ENCODE measurements at places on chromosomes 5 and 9.
A peak's percentile ranks its signal among the peaks of the same experiment; 100 is the strongest.

GRCh38 chr5:103638979-103639378 lies 76.4 kb upstream of the NUDT12 start:
- DNase-seq: no peak

GRCh38 chr9:116165912-116166311 lies 12.3 kb downstream of the PAPPA start:
- DNase-seq: no peak

GRCh38 chr5:87524217-87524616 lies 111.5 kb upstream of the CCNH start:
- no peak for DNase-seq

GRCh38 chr5:14143841-14144585 lies 871 bp downstream of the TRIO start:
- DNase-seq: peak; percentile 66

DNA sequence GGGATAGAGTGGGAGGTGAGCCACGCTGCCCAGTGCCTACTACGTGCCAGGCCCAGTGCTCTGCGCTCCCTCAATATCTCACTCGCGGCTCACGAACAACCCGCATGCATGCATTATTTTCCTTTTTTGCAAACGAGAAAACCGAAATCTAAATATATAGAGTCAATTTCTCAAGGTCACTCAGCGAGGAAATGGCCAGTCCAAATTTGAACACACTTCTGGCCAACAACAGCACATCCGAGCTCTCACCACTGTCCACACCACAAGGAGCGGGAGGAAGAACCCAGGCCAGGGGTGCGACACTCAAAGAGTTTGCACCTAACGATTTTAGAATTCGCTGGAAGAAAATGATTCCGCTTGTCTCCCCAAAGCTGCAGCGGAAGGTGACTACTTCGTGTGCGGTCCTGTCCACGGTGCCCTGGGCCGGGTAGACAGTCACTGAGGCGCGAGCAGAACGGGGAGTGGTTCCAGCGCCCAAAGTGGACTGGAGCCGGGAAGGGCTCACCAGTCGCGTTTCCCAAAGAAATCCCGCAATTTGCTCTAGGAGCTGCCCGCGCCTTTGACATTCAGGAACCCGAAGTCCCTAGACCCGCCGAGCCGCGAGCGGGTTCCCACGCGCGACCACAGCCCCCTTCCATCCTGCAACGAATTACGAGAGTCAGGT lies 1.1 kb upstream of the TLX3 start:
- peak; percentile 9 for DNase-seq

- no peak for DNase-seq
These were observed 18.9 kb upstream of the RASEF start for GRCh38 chr9:83081846-83082245.

- no peak for DNase-seq
These were observed 164.6 kb upstream of the PPP1R2B start for GRCh38 chr5:156685481-156685880.

- DNase-seq: no peak
These were observed 120.4 kb upstream of the RFX3 start for GRCh38 chr9:3646226-3646625.

DNA sequence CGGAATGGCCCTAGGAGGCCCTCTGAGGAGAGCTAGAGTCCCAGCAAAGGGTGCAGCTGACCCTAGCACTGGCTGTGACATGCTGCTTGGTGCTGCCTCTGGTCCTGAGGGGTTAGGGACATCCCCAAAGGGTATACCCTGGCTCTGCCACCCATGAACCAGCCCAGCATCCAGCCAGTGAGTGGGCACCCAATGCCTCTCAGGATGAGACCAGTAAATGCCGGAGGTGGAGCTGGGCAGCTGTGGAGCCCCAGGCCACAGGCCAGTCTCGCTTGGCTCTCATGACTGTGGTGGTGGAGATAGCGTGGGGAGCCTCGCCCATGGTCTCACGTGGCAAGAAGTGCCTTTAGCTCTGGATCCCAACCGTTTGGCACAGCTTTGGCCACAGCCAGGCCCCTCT lies 3.7 kb upstream of the CEL start:
- DNase-seq: no peak

- peak; percentile 78 for DNase-seq
These were observed 778 bp downstream of the TRIM41 start for GRCh38 chr5:181223729-181224389.

GRCh38 chr9:109254317-109254716 lies 66.5 kb downstream of the EPB41L4B start:
- DNase-seq: peak; percentile 14

- DNase-seq: peak; percentile 7
These were observed 27.7 kb downstream of the AUH start for GRCh38 chr9:91334053-91334452.

- DNase-seq: no peak
These were observed 237.9 kb downstream of the MAN2A1 start for GRCh38 chr5:109927639-109928038.

DNA sequence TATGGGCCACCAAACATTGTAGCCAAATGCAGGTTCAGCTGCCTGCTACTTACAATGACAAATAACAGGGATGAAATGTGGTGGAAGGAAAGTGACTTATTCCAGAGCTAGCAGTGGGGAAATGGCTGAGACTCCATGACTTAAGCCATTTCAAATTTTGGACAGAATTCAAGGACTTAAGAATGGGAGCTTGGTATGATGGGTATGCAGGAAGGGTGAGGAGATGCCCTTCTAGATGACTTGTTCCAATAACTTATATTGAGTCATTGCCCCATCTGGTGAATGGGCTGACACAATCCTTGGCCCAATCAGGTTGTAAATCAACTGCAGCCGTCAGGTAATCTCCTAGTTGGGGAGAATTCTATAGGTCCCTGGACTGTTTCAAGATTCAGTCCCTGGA lies 230.7 kb upstream of the SGCD start:
- DNase-seq: peak; percentile 12

GRCh38 chr9:82791692-82792091 lies 271.2 kb downstream of the RASEF start:
- DNase-seq: no peak

GRCh38 chr5:30436691-30437090 lies 756.8 kb upstream of the CDH6 start:
- DNase-seq: no peak

- no peak for DNase-seq
These were observed 83.1 kb upstream of the FBXW11 start for GRCh38 chr5:172089298-172090117.

DNA sequence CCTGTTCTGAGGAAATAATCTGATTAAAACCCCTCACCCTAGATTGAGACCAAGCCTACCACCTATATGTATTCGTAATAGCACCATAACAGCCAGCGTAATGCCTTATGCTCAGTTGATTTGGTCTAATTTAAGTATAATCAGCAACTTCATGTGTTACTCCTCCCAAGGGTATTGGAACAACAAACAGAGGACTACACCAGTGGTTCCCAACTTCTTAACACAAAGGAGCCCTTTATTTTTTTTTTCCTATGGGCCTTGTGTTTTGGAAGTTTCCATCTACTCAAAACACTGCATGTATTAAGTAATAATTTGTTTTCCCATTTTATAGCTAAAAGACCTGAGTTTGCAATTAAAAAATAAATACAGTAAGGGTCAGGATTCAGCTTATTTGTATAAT lies 140.7 kb downstream of the ADAMTSL1 start:
- no peak for DNase-seq

GRCh38 chr9:122056484-122056883 lies 36.6 kb downstream of the TTLL11 start:
- DNase-seq: peak; percentile 51

DNA sequence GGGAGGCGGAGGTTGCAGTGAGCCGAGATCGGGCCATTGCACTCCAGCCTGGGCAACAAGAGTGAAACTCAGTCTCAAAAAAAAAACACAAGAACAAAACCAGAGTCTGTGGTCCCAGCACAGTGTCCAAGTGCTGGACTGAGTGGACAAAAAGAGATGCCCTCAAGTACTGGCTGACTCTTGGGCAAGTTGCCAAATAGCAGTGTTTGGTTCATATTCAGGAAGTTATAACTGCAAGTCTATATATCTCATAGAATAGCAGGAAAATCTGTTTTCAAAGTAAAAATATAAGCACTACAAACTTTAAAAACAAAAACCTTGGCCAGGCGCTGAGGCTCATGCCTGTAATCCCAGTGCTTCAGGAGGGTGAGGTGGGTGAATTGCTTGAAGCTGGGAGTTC lies 7.3 kb downstream of the HABP4 start:
- no peak for DNase-seq

GRCh38 chr9:19161257-19162025 lies 34.1 kb upstream of the PLIN2 start:
- DNase-seq: peak; percentile 35

GRCh38 chr5:17406423-17406838 lies 91.6 kb upstream of the TAF11L2 start:
- no peak for DNase-seq

DNA sequence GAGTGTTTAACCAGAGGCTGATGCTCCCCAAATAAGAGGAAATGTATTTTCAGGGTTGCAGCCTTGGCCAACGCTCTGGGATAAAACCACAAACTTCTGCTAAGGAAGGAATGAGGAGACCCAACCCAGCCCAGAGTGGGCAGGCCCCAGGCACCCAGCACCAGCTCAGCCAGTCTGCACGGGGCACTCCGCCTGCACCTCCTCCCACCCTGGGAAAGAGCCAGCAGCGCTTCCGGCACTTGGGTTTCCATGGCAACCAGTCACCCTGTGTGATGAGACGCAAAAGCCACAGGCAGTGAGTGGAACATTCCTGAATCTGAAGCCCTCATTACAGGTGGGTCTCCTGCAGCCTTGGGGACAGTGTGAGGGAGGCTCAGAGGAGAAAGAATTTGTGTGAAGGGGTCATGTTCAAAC lies 85.2 kb upstream of the ZBTB43 start:
- peak; percentile 96 for DNase-seq

- no peak for DNase-seq
These were observed 32.3 kb downstream of the SH3GLB2 start for GRCh38 chr9:128995791-128996190.

- no peak for DNase-seq
These were observed 2.9 kb downstream of the STXBP1 start for GRCh38 chr9:127614961-127615360.

GRCh38 chr5:66647146-66647856 lies 51.1 kb downstream of the MAST4 start:
- peak; percentile 62 for DNase-seq

DNA sequence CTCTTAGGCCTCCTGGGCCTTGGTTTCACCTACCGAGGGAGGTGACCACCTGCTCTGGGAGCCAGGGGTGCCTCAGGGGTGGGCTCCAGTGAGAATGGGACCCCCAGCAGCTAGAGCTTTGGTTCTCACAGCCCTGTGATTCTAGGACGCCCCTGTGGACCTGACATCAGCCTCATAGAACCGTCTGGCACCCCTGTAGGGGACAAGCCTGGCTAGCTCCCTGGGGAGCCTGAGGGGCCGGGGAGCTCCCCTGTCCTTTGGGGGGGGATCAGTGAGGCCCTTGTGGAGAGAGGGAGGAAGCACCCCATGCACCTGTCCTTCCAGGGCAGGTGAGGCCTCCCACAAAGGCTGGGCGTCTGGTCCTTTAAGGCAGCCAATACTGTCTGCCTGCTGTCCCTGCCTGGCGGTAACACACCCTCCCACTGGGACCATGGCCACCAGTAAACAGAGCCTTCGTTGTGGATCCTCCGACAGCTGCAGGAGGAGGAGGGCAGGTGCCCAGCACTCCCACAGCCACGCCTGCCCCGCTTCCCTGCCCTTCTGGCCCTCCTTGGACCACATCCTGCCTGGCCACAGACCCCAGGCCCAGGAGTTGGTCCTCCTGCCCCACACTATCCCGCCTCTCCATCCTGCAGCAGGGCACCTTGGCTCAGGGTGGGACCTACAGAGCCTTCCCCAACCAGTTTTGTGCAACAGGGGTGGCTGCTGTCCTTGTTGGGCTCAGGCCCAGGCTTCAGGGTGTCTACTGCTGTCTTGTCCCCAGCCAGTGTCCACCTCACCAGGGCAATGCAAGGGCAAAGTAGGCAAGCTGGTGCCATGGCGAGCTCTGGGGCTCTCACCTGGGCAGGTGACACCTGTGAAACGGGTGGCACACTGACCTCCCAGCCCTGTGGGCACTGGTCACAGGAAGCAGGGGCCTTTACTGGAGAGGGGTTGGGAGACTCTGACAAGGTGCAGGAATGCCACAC lies 3.0 kb upstream of the TUBB4B start:
- no peak for DNase-seq

- DNase-seq: no peak
These were observed 67.5 kb downstream of the FANCC start for GRCh38 chr9:95249986-95250385.

- DNase-seq: no peak
These were observed 158.9 kb downstream of the SAXO1 start for GRCh38 chr9:18874069-18874468.

DNA sequence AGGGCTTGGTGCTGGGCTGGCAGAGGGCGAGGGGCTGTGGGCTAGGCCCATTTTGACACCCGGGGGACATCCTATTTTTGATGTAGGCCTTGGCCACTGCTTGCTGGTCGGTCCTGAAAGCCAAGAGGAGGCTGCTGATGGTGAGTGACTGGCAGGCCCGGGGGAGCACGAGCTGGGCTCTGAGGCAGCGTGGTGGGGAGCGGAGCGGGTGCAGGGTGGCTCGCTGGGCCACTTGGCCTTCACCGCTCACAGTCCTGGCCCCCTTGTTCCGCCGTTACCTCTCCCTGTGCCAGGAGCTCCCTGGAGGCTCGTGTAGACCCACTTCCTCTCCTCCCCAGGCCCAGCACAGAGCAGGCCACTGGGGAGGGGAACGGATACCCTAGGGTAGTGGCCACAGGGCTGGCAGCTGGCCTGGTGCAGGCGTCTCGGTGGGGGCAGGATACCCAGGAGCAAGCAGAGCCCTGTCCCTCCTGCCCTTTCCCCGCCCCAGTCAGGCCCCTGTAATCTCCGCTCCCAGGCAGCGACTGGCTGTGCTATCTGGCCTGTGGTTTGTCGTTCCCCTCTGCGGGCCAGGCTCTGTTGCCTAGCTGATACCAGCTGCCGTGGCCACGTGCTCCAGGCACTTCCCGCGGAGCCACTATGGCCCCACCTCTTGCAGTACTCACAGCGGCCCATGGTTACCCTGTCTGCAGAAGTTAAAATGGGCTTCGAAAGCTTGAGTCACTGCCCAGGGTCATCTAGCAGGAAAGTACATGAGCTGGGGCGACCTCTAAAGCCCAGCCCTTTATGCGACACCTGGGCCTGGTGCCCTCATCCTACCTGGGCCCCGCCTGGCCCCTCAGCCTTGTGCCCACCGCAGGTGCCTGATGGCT lies 11.7 kb upstream of the DOLPP1 start:
- peak; percentile 24 for DNase-seq

DNA sequence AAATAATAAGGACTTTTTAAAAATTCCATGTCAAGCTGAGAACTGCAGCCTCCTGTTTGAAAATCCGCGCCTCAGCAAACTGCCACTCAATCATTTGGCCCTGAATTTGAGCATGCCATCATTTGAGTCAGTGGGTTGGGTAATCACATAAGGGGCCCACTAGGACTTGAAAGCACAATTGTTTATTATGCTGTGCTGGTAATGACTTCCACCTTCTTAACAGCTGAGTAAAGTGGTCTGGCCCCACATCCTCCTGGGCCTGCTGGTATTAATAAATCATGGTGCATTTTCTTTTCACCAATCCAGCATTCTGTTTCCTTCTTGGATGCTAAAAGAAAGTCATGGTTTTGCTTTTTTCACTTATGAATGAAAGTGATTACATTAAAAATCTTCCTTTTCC lies 103.0 kb upstream of the CTSL start:
- DNase-seq: no peak

GRCh38 chr9:33129251-33129885 lies 37.8 kb downstream of the B4GALT1 start:
- DNase-seq: no peak

- no peak for DNase-seq
These were observed 119.3 kb downstream of the GALNT10 start for GRCh38 chr5:154309805-154310204.

- DNase-seq: no peak
These were observed 226.0 kb upstream of the PTGER4 start for GRCh38 chr5:40453689-40454088.

All from astrocyte of the hippocampus (primary cell).